Anterior cingulate cortex (tissue), 58 donors: ENCODE measurements at places on chromosomes 4 and X.

- no peak for DNase-seq
Measured at GRCh38 chrX:150236327-150236726, 126.8 kb upstream of the MAMLD1 start.

DNA sequence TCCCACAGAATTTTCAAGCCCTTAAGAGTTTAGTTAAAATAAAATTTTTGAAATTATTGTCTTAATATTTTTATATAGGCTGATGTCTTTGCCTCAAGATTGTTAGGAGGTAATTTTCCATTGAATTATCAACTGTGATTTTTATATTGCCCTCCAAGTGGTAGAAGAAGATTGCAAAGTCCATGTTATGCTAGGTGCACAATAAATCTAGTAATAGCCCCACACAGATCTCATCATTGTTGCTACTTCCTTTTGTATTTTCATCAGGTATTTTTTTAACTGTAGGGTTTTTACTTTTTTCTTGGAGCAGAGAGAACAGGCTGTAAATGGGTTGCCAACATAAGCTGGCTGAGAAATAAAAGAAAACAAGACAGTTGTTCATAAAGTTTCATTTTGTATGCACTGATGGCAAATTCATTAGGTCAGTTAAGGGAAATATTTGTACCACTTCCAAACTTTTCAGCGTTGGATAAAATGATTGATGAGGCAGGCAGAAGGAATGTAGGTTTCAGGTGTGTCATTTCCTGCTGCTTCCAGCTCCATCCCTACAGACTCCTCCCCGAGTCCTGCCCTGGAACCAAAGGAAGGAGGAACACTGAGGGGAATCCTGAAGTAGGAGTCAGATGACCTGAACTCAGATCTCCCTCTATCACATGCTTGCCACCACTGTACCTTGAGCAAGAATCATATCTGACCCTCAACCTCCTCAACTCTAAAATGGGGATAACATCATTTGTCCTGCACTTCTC is 105.5 kb downstream of the PRRG1 start:
- no peak for DNase-seq

GRCh38 chrX:54042609-54043021 is 1.7 kb downstream of the PHF8 start:
- peak; percentile 2 for DNase-seq

GRCh38 chr4:94843216-94843615 is 85.5 kb downstream of the BMPR1B start:
- DNase-seq: no peak

DNA sequence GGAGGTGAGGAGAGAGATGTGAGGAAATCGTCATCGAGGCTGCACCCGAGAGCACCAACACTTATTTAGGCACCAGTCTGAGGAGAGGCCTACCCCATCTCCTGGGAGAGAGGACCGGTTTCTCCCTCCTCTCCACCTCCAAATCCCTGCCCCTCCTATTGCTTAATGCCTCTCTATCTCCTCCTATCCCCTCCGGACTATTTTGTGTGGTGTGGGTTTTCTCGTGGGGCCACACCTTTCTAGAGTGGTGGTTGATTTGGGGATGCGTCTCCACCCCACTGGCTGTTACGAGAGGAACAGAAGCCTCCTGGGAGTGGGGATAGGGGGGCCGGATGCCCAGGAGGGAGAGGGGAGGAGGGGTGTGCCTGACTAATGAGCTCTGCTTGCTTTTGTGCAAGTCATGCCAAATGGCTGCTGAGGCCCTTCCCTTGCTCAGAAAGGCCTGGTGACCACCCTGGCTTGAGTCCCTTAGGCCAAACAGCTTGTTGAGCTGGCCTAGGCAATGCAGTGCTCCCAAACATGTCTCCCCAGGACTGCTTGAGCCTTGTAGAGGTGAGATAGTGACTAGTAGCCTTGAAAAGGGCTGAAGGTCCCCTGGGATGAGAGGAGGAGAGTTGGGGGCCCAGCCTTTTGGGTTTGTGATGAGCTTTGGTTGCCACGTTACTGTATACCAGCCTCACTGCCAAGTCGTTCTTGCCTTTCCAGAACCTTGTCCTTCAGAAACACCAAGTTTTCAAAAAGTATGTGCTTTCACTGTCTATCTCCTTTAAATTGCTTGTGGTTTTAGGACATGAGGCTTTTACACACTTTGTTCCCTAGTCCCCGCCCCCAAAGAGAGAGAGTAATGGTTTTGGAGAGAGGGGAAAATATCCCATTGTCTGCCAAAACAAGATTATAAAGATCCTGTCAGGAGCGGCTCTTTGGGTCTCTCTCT is 1.2 kb downstream of the MSN start:
- DNase-seq: peak; percentile 18

DNA sequence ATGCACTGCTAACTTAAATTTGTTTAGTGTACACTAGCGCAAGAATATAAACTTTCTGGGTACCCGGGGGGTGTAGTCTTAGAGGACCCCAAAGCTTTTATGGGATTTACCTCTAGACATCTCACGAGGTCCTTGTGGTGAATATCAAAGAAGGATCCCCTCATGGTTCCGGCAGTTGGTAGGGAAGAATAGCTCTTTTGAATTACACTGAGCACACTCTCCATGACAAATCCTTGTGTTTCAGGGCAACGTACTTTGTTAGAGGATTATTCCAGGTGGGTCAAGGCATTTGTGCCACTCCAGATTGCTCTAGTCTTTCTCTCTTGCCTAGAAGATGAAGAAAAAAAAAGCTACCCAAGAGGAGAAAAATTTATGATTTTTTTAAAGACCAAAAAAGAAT is 387.6 kb downstream of the PDHA2 start:
- no peak for DNase-seq

GRCh38 chrX:130395341-130395740 is 6.4 kb upstream of the RBMX2 start:
- no peak for DNase-seq

DNA sequence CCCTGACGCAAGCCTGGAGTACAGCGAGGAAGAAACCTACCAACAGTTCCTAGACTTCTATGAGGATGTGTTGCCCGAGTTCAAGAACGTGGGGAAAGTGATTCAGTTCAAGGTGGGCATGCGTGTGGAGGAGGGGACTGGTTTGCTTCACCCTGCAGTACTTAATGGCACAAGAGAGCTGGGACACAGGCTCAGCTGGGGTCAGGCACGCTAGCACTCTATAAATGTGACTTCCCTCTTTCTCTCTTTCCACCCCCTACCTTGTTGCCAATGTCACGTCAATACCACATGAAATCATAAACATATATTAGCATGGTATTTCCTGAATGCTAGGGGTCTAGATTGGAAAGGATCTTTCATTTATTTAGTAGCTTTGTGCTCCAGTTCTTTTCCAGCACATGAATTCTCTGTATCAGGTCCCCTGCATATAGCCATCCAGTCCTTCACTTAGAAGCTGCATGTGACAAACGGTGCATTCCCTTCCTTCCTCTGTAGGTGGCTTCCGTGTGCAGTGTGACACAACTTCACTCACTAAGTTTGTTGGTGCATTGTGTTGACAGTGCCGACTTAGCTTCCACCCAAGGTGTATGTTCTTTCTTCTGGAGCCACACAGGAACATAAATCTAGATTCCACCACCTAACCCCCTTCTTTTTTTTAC is 25.6 kb downstream of the ZRSR2 start:
- DNase-seq: no peak

DNA sequence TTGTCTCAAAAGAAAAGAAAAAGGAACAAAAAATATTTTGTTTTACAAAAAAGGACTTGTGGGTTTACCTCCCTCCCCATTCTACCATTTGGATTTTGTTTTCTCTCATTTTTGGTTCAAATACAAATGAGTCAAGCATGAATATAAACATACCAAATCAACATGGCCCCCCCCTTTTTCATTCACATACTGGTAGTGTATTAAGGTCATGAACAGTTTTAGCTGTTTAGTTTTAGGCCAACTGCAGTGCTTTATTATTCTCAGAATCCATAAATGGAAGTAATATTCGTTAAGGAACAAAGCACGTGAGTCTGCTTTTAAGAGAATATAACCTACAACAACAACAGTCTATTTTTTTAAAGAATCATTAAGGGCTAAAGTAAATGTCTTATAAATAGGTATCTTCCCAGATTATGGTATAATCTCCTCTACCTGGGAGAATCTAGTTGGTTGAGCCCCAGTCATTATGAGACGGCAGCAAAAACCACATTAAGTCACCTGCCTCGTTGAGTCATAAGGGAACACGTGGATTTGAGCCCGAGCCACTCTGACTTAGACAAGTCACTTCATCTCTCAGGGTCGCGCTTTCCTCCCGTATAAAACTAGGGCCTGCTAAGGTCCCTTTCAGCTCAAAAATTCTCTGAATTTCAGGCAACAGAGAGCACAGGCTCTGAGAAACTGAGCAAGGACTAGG is 26.7 kb downstream of the BCLAF3 start:
- no peak for DNase-seq

GRCh38 chr4:139242511-139243051 is 37.4 kb downstream of the MGARP start:
- no peak for DNase-seq

DNA sequence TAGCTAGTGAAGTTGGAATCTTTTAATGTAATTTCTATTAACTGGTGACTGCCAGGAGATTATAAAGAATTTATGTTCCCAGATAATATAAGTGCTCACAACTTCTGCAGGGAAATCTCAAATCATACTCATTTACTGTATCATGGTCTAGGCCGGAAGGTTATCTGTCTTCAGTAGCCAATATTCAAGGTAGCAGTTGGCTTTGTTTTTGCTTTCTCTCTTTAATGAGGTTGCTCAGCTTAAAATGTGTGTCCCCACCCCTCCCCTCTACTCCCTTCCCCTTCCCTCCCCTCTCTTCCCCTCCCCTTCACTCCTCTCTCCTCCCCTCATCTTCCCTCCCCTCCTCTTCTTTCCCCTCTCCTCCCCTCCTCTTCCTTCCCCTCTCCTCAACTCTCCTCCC is 117.6 kb downstream of the HPGD start:
- no peak for DNase-seq

DNA sequence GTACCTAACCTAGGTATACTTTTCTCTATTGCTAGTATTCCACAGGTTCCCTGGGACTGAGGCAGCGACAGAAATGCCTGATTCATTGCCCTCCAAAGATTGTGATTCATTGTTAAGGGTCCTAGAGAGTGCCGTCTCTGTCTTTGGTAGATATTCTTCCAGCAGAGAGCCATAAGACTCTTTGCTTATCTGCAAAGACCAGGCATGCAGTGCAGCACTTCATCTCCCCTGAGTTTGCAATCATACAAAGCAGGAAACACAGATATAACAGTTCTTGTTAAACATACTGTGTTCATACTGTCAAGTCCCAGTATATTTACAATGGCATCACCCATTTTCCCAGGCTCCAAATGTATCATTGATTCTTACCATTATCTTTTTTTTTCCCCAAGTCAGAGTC is 47.7 kb downstream of the KLF8 start:
- DNase-seq: no peak

- DNase-seq: no peak
Measured at GRCh38 chr4:186852073-186852420, 128.4 kb upstream of the FAT1 start.

- no peak for DNase-seq
Measured at GRCh38 chr4:41451961-41452360, 86.0 kb upstream of the LIMCH1 start.

GRCh38 chr4:39698424-39699009 is 581 bp downstream of the UBE2K start:
- peak; percentile 46 for DNase-seq

GRCh38 chr4:135604531-135604930 is 1402.9 kb upstream of the PABPC4L start:
- no peak for DNase-seq

DNA sequence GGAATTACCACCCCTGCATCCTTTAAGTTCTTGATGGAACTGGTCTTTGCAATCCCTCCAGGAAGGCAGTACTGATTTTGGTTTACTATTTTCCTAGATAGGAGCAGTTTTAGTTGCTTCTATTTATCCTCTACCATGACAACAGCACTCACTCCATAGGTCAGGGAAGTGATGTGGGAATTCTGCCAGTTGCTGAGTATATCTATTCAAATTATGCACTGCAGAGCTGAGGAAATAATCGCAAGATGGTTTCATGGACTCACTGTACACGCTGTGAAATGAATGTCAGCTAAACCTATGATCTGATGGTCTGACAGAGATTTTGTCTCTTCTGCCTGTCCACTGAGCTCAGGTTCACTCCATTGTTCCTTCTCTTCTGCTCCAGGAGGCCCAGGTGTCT is 135.8 kb downstream of the FAAH2 start:
- DNase-seq: no peak

DNA sequence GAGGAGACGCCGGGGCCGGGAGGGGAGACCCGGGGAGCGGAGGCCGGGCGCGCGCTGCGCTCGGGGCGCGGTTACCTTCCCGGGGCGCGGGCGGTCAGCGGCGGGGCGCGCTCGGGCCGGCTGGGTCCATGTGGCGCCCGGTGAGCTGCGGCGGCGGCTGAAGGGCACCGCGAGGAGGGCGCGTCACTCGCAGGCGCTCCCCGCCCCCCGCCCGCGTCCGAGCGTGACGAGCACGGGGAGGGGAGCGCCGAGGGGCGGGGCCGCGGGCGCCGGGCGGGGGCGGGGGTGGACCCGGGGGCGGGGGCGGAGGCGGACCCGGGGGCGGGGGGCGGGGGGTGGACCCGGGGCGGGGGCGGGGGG is at the start of gene CPLX1:
Gene CPLX1, minus strand, starts transcription at position 159 of the 360 bp plus-strand sequence. CDS start 1,607 bp downstream, outside the sequence.
- DNase-seq: no peak

- DNase-seq: no peak
Measured at GRCh38 chr4:149328161-149328560, 487.5 kb downstream of the IQCM start.

GRCh38 chr4:58553031-58553430 is 1442.8 kb upstream of the IGFBP7 start:
- DNase-seq: no peak

DNA sequence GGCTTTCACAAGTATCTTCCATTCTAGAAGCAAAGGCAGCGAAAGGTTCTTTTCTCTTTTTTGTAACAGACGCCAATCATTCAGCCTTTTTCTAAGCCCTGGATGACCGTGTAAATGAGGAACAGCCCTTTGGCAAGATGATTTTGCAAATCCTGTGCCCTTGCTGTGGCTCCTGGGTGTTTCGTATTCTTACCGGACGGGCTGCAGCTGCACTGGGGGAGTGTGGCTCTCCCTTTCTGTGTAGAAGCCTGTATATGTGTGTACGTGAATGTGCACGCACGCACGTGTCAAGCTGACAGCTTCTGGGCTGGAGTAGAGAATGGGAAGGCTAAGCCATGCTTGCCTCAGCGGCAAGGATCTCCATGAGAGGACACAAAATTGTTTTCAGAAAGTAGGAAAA is 8.2 kb downstream of the GRPEL1 start:
- no peak for DNase-seq

GRCh38 chr4:78214078-78214477 is 157.0 kb downstream of the FRAS1 start:
- no peak for DNase-seq

- no peak for DNase-seq
Measured at GRCh38 chr4:74318276-74318675, 10.0 kb downstream of the EPGN start.
